Hematopoietic multipotent progenitor cell treated with erythropoietin and hydrocortisone succinate and interleukin-3 and kit ligand, for 8 days (in vitro differentiated cells): ENCODE measurements at places on chromosomes 4 and X.

DNA sequence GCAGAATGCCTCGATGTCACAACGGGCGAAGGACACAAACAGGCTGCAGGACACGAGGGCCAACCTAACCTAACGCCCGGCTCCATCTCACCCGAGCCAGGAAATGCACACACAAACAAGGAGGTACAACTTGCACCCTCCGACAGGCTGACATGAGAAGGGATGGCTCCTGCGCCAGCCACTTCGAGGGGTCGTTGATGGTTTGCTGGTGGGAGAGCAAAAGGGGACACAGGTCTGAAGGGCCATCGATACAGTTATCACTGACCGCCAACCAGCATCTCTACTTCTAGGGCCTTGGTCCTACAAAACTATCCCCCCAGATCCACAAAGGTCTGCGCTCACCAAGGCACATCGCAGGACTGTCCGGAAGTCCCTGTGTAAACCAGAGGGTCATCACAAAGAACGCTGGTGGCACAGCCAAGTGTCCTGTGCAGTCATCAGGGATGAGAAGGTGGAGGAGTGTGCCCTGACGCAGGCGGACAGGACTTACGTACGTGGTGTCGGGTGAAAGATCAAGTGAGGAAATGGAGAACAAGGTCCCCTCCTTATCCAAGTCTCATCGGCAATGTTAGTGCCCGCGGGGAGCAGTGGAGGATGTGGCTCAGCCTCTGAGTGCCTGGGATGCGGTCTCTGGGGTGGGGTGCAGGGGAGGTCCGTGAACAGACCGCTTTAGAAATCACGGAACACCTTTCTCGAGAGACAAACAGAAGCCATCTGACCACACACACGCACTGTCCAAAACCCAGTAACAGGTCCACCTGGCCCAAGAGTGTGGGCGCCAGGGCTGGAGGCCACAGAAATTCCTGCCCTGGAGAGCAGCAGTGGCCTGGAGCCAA, 7.0 kb downstream of the MXD4 start:
- DNase-seq: no peak

DNA sequence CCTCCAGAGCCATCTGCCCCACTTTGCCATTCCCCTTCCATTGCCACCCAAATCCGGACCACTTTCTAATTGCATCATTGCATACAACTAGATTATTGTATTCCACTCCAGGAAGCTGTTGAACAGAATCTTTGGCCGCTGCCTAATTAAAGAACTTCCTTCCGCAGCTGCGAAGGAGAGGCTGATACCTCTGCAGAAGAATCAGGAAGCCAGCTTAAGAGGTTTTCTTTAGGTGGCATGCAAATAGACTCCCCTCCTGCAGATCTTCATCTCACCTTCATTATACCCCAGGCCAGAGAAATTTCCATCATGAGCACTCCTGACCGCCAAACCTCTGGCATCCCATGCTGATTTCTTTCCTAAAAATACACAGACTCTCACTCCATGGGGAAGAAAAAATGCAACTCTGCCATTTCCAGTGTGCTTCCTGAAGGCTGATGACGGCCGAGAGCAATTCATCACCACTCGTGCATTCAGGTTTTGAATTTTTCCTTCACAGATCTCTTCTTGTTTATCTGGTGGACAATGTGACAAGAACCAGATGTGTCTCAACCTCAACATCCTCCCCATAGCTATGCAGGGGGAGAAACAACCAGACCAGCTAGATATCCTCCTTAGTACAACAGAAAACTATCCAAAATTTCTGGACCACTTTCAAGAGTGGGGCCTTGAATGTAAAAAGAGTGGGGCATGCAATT, 31.2 kb downstream of the LGI2 start:
- DNase-seq: no peak

GRCh38 chr4:168907119-168907698, 102.8 kb downstream of the CBR4 start:
- peak; percentile 43 for DNase-seq

GRCh38 chr4:3297066-3297859, 4.4 kb downstream of the RGS12 start:
- DNase-seq: no peak

DNA sequence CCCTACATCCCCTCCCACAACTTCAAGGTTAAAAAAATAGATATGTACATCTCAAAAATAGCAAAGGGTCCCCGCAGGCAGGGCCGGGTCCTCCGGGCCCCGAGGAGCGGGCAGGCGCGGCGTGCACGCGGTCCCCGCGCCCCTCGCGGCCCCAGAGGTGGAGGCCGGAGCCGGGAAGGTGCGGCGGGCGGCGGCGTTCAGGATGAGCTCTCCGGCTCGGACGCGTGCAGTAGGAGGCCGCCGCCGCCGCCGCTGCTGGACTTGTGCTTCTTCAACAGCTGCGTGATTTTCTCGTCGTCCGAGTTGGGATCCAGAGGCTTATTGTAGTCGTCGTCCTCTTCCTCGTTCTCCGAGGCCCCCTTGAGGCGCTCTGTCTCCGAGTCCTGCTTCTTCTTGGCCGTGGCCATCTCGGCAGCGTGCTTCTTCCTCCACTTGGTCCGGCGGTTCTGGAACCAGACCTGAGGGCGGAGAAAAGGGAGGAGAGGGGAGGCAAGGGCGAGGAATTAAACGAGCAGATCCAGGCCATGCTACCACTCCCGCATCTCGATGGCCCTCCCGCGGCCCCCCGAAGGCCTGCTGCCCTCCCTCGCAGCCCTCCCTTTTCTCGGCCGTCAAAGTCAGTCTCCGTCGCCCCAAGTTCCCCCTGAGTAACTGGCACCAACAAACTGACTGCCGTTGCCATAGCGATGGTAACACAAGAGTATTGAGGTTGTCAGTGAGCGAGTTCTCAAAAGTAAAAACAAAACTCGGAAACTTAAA, 5.8 kb downstream of the NKX6-1 start:
- DNase-seq: no peak

- no peak for DNase-seq
These were observed 150.9 kb upstream of the ANK2 start for GRCh38 chr4:112898357-112899141.

GRCh38 chr4:3416270-3416669, 25.5 kb upstream of the HGFAC start:
- no peak for DNase-seq

GRCh38 chr4:86223472-86223871, 136.4 kb downstream of the MAPK10 start:
- peak; percentile 38 for DNase-seq

DNA sequence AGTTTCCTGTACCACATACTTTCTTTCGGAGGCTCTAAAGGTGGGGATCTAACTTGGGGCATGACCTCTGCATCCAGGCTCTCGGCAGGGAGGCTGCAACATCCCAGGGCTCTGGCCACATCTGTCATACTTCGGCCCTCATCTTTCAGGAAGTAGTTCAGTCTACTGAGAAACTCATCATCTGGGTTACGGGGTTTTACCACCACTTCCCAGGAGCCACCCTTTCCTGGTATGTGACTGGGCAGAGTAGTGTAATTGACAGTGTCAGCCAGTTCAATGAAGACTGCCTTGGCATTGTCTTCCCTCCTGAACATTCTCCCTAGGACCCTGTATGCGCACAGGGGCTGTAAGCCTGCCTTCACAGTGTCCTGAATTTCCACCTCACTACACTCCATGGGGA, 2.8 kb downstream of the PNMA5 start:
- DNase-seq: no peak

DNA sequence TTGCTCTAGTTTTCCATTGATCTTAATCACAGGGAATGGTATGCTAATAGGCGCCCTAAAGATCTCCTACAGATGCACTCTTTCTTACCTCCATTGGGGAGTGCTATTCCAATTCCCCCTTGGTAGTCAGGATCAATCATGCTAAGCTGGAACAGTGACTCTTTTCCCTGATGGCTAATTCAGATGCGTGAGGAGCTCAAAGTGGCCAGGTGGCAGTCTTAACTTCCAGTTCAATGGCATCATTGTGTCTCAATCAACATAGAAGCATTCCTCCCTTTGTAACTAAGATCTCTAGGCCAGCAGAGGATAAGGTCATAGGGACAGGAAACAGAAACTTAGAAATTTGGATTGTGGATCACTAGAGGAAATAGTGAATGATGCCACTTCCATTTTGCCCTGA, 216.8 kb downstream of the GRID2 start:
- DNase-seq: no peak

DNA sequence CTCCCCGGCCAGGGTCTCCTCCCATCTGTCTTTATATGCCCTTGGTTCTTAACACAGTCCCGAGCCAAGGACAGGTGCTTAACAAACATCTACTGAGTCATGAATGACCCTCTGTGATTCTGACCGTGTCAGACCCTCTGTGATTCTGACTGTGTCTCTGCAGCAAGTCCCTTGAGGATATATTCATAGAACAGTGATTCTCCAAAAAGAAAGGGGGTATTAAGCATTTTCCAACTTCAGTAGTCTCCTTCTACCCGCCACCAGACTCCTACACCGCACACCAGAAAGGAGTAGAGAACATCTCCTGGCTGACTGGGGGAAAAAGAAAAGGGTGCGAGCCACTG, 13.6 kb downstream of the ACSL1 start:
- DNase-seq: no peak

DNA sequence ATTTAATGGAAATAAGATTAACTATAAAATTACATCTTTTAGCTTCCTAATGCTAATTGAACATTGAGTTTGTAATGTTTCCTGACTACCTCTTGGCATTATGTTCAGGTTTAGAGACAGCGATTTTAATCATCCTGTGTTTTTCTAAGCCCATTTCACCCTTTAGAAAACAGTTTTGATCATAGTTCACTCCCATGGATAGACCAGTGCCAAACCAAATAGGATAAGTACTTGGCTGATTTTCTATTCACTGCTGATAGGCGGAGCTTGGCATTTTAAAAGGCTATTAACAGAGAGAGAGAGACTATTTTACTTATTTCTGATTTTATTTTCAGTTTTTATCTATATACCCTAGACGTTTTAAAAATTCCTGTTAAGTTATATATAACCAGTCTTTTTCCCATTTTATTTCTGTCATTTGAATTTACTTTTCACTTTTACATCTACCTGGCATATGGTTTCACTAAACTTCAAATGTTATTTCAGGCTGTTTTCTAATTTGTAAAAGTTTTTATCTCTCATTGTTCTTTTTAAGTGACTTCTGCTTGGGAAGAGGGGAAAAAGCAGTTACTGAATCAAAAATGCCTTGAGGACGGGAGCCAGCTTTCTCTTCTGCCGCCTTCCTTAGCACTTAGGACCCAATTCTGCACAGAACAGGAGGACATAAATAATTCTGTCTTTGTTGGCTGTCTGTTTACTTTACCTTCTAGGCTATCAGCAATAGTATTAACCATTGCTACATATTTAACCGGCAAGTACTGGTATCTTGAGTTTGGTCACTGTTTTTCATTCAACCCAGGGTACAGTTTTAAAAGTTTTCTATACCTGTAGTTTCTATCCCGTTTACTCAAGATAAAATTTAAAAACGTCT, 46.4 kb downstream of the SGMS2 start:
- no peak for DNase-seq

- peak; percentile 2 for DNase-seq
These were observed 15.3 kb downstream of the CPZ start for GRCh38 chr4:8607603-8608481.

DNA sequence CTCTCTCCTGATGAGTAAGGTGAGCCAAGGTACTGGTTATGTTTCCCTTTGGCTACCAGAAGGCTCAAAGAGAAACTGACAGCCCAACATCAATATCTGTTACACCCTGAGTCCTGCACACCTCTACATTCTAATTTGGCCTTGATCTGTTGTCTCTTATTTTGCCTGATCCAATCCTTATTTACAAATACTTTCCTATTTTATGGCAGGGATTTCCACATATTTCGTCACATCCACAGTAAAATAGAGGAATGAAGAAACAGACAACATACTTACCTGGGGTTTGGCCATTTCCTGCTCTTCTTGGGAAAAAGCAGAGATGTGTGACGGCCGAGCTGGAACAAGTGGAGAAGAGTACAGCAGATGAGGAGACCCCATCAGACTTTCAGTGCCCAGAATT, 1.5 kb downstream of the ZNF182 start:
- no peak for DNase-seq

DNA sequence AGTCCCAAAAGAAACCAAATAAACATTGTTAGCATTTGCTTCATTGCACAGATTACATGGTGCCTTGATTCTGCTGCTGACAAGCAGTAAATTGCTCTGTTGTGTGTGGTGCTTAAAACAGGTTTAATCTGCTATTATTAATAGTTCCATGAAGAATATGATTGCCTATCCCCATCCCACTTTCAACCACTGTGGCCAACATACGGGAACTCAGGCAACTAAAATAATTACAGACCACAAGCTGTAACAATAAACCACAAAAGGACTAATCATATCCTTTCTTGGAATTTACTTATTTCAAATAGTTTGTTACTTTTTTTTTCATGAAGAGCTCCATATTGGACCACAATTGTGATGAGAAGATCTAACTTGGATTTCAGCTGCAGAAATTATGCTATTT, 131.5 kb downstream of the PACRGL start:
- DNase-seq: no peak

DNA sequence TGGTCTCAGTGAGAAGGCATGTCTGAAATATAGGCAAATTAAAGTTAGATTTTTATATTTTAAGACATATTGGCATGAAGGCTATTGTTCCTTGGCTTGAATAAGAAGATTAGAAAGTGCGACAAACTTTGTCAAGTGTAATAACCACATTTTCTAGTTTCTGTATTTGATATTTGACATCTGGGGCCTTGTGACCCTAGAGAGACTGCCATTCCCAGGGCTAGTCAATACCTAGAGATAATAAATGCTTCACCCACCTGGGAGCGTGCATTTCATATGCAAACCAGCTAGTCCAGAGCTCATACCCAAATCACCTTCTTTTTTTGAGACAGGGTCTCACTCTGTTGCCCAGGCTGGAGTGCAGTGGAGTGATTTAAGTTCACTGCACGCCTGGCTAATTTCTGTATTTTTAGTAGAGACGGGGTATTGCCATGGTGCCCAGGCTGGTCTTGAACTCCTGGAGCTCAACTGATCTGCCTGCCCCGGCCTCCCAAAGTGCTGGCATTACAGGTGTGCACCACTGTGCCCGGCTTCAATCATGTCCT, 62.6 kb downstream of the COQ2 start:
- no peak for DNase-seq

DNA sequence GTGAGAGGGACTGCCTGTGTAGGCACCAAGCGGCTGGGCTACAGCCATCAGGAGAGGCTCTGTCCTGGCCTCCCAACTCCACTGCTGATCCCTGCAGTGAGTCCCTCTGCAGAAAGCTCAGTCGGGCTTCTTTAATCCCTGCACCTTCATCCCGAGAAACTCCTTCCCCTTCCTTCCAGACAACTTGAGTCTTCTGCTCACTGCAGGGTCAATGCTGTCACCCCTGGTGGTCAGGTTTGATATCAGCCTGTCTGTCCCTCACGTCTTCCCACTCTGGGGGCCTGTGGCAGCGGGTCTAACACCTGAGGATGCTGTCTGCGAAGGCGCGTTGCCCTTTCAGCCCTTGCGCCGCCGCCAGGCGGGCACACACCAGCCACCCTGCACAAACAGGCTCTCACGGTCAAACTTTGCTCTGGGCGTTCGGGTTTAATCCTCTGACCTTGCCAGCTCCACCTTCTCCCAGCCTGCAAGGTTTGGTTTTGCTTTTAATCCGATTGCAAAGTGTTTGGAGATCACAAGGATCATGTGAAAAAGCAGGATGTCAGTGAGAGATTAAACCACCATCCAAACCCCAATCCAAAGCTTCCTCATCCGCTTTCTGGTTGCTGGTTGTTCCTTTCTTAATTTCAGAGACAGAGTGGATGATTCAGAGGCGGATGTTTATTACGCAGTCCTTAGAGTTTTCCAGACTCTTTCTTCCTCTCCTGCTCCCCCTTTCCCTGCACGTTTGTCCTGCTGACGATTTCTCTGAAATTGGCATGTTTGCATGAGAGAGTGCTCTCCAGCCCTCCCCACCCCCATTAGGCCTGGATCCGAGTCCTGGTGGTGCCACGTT, 74.8 kb upstream of the SLC34A2 start:
- no peak for DNase-seq

GRCh38 chrX:100120956-100121355, 289.1 kb downstream of the PCDH19 start:
- DNase-seq: no peak
